ENCODE measurements at places on chromosomes 2 and 18. TPM values are rescaled to one million over a fixed set of nuclear protein-coding genes. Genes with fewer than 3 reads are reported as not detected.

Gene TFCP2L1
- 5.7 TPM for total RNA-seq

Gene NDC80
- 0.54 TPM for total RNA-seq

Gene ANO7
- 0.79 TPM for total RNA-seq

Gene KIF5C
- 6.6 TPM for total RNA-seq

Gene UGT1A3
- total RNA-seq, result not detected

Gene DSG4
- not detected for total RNA-seq
